Stimulated activated naive CD8-positive, alpha-beta T cell treated with anti-CD3 and anti-CD28 coated beads, Interleukin-15, Interleukin-2, amounts not matched to agents 100 U/mL and 50 U/mL, for 24 hours (primary cell): ENCODE measurements at places on chromosomes 2 and 18.

DNA sequence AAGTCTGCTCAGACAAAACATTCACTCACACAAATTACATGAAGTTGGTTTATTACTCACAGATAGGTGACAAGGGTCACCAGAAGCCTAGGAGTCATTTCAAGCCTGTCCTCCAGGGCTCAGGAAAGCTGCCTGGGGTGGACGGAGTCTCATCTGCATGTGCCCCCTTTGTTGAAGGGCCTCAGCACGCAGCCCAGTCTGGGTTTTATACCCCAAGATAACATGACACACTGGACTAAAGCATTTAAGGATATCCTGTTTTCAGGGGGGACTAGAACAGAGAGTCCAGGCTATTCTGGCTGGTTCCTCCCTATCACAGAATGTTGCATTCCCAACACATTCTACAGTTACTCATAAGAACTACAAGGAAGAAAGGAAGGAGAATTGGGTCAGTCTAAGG, 164.7 kb downstream of the MREG start:
- DNase-seq, result no peak

GRCh38 chr2:60505880-60506260, 47.6 kb downstream of the BCL11A start:
- DNase-seq, result no peak

GRCh38 chr2:134583462-134583861, 135.3 kb downstream of the TMEM163 start:
- no peak for DNase-seq

GRCh38 chr18:9631814-9632496, 17.6 kb upstream of the PPP4R1 start:
- DNase-seq, result no peak

- DNase-seq, result no peak
Measured at GRCh38 chr18:48129621-48130082, 199.2 kb upstream of the SMAD2 start.

GRCh38 chr2:190376591-190377245, 31.4 kb upstream of the MFSD6 start:
- no peak for DNase-seq
